ENCODE measurements at places on chromosomes 12 and 14. TPM values are rescaled to one million over a fixed set of nuclear protein-coding genes. Genes with fewer than 3 reads are reported as not detected.

- H3K27me3 ChIP-seq = no peaks in the 10 kb centered on the region
- no peak overlapping the region for H3K4me3 ChIP-seq
- DNase-seq = no peak
- H3K36me3 ChIP-seq = no peaks in the 10 kb centered on the region
These were observed 558.8 kb upstream of the FBXO33 start for GRCh38 chr14:39991041-39991440.

DNA sequence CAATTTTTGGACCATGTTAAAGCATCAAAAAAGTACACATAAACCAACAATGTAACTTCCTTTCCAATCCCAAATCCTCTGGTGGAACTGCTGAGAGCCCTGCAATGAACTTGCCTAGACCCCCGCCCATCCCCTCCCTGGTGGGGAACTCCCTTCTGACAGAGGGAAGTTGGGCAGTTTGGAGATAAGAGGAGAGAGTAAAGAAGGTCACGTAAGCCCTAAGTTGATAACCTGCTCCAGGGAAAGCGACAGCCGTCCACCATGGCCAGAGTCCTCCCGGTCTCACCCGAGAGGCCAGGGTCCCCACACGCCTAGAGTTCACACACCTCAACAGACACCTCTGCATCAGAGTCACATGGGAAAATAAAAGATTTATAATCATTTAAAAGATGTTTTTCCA is 138.7 kb downstream of the EGLN3 start:
- no peak overlapping the region for H3K4me3 ChIP-seq
- H3K36me3 ChIP-seq = no peaks in the 10 kb centered on the region

- no peaks in the 10 kb centered on the region for H3K36me3 ChIP-seq
- H3K27me3 ChIP-seq = no peaks in the 10 kb centered on the region
- no peak overlapping the region for H3K4me3 ChIP-seq
- no peaks in the 10 kb centered on the region for H3K4me1 ChIP-seq
- H3K27ac ChIP-seq = no peak overlapping the region
These were observed 13.4 kb upstream of the DRAM1 start for GRCh38 chr12:101863981-101864380.

DNA sequence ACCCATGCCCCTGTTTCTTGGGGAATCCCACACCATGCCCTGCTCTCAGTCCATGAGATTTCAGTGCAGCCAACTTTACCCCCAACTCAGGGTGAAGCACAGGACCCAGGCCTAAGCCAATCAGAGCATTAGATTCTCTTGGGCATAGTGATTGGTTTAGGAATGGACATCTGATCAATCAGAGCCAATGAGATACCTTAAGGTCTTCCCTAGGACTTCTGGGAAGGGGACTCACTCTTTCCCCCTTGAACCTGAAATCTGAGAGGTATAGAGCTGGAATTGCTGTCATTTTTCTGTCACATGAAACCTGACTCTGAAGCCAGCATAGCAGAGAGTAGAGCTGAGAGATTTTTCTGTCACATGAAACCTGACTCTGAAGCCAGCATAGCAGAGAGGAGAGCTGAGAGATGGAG is 127.1 kb downstream of the ZFP36L1 start:
- no peak overlapping the region for H3K4me3 ChIP-seq
- DNase-seq = no peak

Gene TNS2
- total RNA-seq = 2.3 TPM

Data from CD4-positive, alpha-beta T cell (primary cell).